ENCODE measurements at places on chromosomes 4 and X.
A peak's percentile ranks its signal among the peaks of the same experiment; 100 is the strongest.

DNA sequence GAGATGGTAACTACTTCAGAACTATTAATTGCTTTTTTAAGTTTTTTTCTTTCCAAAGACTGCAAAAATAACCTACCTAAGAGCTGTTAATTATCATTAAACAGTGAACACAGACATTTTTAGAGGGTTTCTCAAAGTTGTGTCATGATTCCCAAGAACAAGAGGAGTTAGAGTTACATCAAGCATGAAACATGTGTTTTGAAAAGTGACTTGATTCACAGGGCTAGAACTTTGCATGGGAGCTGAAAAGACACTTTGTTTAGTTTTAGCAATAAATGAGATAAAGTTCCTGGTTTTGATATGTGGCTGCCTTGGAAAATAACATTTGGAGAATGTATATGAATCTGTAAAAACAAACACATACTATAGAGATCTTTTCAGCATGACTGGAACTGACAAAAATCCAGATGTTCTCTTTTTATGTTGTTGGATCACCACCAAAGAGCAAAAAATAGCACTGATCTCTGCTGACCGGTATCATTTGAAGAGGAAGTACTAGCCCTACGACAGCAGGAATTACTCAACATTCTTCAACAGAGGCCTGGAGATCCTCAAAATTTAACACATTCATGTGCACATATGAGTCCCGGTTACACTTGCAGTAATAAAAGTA lies 173.0 kb upstream of the PCDH18 start:
- no peak for DNase-seq

DNA sequence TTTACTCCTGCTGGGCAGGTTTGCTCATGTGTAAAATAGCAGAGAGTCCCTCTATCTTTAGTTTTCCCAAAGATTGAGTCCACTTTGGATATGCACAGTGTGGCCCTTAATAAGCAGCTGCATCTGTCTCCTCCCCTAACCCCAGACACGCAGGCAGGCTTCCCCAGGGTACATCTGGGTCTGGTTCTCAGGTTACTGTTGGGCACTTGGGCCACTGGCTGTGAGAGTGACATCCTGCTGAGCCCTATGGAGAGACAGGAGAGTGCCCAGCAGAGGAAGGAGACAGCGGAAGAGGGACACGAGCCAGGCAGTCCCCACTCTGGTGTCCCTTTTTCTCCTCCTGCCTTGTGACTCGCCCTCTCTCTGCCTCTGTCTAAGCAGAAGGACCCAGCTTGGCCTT lies 16.0 kb downstream of the XK start:
- DNase-seq, result no peak

DNA sequence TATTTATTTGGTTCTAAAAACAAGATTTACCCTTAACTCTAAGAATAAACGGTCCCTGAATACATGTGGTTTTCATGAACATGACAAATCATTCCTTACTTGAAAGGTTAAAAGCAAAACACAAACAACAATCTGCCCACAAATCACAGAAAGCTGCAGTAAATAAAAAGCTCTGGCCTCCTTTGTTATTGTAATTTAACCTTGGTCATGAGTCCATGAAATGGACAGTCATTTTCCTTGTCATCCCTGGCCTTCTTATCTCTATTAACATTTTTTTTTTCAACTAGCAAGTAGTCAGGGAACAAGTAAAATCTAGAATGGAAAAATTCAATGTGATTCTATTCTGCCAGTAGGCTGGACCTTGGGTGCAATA lies 92.7 kb downstream of the SCD5 start:
- no peak for DNase-seq

DNA sequence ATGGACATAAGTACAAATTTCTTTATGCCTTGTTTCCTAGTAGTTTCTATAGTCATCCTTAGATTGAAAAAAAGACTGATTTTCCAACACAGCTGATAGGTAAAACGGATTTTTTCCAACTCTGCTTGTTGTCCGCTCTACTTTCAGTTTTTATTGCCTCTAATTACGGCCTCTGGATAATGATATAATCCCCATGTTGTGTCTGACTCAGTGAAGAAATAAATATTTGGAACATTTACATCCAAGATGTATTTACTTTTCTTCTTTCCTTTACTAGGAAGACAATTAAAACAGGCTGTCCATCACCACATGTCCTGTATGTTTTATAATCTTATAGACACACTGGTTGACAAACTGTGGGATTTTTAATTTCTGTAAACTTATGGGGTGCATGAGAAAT lies 6.8 kb upstream of the CXCL3 start:
- no peak for DNase-seq

- DNase-seq, result no peak
Observed at GRCh38 chr4:158071931-158072330, 100.9 kb downstream of the GASK1B start.

DNA sequence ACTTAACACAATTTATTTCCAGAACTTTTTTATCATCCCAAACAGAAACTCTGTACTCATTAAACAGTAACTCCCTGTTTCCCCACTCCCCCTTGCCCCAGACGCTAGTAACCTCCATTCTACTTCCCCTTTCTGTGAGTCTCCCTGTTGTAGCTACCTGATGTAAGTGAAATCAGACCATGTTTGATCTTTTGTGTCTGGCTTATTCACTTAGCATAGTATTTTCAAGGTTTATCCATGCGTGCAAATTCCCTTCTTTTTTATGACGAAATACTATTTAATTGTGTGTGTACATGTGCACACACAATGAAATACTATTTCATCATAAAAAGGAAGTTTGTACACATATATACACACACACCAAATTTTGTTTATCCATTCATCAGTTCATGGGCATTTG lies 5.2 kb downstream of the PKD2 start:
- peak; percentile 40 for DNase-seq

DNA sequence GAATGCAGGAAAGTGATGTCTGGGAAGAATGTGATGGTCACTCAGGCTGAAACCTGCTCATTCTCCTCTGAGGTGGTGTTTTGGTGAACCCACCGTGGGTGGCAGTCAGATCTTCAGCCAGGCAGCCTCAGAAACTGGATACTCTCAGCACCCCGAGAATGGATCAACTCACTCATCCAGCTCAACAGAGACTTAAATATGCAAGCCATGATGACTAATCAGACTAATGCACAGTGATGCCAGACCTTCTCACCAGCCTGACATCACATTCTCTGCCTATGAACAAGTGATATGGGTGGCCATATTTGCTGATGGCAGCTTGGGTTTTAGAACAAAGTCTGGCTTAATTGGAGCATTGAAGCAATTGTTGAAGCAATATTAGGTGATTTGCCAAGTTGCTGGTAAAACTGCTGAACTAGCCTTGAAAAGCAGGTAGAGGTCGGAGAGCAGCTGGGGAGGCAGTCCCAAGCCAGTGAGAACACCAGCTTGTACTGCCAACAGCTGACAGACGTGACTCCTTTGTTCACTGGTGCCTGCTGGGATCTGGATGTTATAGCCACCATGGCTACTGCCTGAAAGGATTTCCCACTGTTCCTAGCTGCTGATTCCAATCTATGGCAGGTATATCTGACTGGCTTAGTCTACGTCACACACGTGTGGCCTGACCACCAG lies 608.1 kb downstream of the MID1IP1 start:
- DNase-seq, result no peak

DNA sequence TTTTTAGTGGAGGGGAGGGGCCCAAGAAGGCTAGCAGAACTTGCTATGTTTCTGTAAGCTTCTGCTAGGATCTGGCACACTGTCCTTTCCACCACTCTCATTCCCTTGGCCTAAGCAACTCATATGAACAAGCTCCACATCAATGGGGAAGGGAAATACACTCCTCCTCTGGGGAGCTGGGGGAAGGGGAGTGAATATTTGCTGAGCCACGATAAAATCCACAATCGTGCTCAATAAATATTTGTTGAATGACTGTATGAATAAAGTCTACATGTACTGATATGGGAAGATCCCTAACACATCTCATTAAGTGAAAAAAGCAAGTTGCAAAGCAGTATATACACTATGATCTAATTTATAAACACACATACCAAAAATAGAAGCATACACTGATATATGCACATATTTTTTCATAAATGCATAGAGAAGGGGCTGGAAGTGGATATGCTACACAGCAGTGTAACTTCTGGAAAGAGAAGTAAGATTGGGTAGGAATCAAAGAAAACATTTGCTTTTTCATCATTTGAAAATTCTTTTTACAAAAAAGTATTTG lies 95.8 kb upstream of the EFHC2 start:
- DNase-seq, result no peak

DNA sequence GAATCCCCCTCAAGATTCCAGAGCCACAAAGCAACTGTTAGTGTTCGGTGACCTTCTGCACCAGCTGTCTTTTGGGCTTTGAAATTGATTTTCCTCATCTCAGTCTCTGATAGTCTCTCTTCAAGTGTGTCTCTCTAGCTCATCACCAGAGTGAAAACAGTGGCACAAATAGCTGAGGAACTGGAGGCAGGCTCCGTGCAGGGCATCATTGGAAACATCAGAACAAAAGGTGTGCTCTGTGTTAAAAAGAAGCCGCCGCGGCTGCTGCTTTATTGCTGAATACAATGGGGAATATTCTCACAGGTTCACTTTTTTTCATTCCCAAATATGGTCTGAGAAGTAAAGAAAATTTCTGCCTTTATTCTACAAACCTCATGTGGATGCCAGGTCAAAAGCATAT lies 297.5 kb downstream of the DCTD start:
- no peak for DNase-seq

- DNase-seq, result no peak
Observed at GRCh38 chr4:158098802-158099201, 74.0 kb downstream of the GASK1B start.

DNA sequence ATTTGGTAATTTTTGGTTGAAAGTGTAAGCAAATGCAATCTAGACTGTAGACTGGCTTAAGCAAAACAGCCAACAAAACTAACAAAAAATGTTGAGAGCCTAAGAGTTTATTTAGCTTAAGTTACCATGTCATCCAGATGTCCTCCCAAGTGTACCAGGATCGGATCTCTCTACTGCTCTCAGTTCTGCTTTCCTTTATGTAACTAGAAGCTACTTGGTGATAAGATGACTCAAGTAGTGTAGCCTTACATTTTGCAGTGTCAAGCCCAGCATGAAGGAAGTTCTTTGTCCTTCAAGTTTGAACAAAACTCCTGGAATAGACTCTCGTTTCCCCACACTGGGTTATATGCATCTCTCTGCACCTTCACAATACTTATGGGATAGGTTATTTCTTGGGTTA lies 1500.0 kb downstream of the STIM2 start:
- DNase-seq, result no peak

GRCh38 chr4:22962295-22962694 lies 269.6 kb downstream of the GBA3 start:
- DNase-seq, result peak; percentile 2

DNA sequence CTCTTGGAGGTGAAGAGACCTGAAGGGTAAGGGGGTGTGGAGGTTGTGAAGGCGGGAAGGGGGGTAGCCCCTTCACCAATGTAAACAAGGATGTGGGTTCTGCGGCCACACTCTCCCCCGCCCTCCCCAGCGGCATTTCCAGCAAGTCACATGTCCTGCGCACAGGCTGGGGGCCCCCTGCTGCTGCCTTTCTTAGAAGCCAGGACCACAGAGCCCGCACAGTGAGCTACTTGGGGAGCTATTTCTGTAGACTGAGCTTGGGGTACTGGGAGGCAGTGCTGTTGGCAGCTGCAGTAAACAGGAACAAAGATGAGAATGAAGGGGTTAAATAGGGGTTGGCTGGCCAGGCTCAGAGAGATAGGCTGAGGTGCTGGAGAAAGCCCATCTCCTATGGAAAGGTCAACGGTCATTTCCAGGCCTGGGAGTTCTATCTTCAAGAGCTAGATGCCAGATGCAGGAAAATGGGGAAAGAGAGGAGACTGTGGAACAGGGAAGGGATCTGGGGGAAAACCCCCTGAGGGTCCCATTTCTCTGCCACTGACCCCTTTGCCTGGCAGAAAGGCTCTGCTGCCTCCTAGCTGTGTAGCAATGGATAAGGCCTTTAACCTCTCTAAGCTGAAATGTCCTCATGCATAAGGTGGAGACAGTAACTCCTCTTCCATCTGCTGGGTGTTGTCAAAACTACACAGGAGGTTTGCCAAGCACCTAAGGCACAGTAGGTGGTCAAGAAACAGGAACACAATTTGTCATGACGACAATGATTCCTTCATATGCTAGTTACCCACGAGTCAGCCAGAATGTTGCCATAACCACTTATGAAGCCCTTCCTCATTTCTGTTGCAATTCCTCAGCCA lies 18.5 kb upstream of the PIM2 start:
- DNase-seq, result peak; percentile 91

GRCh38 chr4:40178672-40179071 lies 18.2 kb upstream of the RHOH start:
- no peak for DNase-seq

- no peak for DNase-seq
Observed at GRCh38 chr4:20260821-20261220, 9.1 kb downstream of the SLIT2 start.
